ENCODE measurements at places on chromosomes 5 and 9. TPM values are rescaled to one million over a fixed set of nuclear protein-coding genes. Genes with fewer than 3 reads are reported as not detected.

The ALAD gene
- 4.6 TPM for total RNA-seq

The HK3 gene
- not detected for total RNA-seq

The HMCN2 gene
- not detected for total RNA-seq

The EIF4E1B gene
- total RNA-seq: not detected

The COL5A1 gene
- 10.9 TPM for total RNA-seq

The HBEGF gene
- total RNA-seq: 168 TPM

The TLX3 gene
- total RNA-seq: not detected

The ADAM19 gene
- 15.2 TPM for total RNA-seq

The CCNO gene
- 8.5 TPM for total RNA-seq

The TMEM215 gene
- not detected for total RNA-seq

The TOR4A gene
- total RNA-seq: 24.2 TPM

The PCDHGA7 gene
- total RNA-seq: 0.86 TPM

The PCDHGB4 gene
- total RNA-seq: 1.5 TPM

The DMGDH gene
- total RNA-seq: not detected

The BHMT gene
- total RNA-seq: not detected

The PKD2L2 gene
- not detected for total RNA-seq

The DOCK8 gene
- 0.08 TPM for total RNA-seq

The ARL14EPL gene
- not detected for total RNA-seq

The BASP1 gene
- 154 TPM for total RNA-seq

The SPINK9 gene
- total RNA-seq: not detected

The ENC1 gene
- total RNA-seq: 31.8 TPM

The ZNF782 gene
- total RNA-seq: 4.1 TPM

The TAF11L14 gene
- not detected for total RNA-seq

The LHX2 gene
- total RNA-seq: 12.3 TPM

The INSL6 gene
- not detected for total RNA-seq

The PPP3R2 gene
- total RNA-seq: not detected

The S1PR3 gene
- 5.7 TPM for total RNA-seq

The TAF1L gene
- not detected for total RNA-seq

The KIF4B gene
- not detected for total RNA-seq

The CCIN gene
- total RNA-seq: not detected

The ARHGEF28 gene
- 39.7 TPM for total RNA-seq

The MAMDC2 gene
- total RNA-seq: 2.2 TPM

The IQGAP2 gene
- total RNA-seq: not detected

The CDX1 gene
- total RNA-seq: not detected

The CTNNAL1 gene
- total RNA-seq: 114 TPM

The SPINK4 gene
- total RNA-seq: not detected

The SLCO6A1 gene
- not detected for total RNA-seq

The IL5 gene
- not detected for total RNA-seq

Measured in hair follicular keratinocyte (primary cell).